ENCODE measurements at places on chromosomes 12 and 14.

DNA sequence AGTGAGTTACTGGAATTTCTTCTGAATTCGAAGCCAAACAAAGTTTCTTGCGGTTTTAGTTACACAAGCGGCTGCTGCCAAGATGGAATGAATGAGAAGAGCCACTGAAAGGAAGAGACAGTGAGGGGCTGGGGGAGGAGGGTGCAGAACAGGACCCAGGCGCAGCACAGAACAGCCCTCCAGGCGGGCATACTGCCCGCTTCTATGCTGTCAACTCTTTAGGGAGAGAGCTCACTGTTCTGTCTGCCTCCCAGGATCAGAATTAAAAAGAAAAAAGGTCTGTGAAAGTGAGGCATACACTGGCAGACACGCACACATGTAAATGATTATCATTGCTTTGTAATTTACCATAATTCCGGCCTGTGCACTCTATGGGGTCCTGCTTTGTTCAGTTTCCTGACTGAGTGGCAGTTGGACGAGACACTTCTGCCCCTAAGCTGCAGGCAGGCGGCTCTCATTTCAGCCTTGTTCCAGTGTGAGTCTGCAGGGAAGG lies 231.6 kb downstream of the CACNA1C start:
- DNase-seq: no peak

DNA sequence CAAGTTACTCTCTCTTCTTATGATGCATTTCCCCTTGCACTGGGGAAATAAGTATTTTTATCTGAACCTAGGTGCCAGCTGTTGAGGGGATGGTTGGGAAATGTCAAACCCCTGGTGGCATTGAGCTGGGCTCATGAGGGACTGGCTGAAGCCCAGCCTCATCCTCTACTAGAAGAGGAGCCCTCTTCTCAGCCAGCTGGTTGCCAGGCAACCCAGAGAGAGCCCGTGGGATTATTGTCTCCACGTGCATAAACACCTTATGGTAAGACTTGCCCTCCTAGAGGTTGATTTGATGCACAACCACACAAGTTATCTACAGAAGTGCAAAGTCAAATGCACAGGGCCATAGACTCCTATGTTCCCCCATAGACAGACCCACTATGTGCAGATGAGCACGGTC lies 89.8 kb downstream of the WSCD2 start:
- DNase-seq: no peak

DNA sequence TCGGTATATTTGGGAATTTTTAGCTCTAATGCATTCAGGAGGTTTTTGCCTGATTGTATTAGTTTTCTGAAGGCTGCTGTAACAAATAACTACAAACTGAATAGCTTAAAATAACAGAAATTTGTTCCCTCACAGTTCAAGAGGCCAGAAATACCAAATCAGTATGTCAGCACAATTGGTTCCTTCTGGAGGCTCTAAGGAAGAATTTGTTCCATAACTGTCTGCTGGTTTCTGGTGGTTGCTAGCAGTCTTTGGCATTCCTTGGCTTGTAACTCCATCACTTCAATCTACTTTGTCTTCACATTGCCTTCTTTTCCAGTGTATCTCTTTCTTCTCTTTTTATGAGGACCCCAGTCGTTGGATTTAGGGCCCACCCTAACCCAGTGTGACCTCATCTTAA lies 21.3 kb downstream of the TMTC3 start:
- DNase-seq: no peak

DNA sequence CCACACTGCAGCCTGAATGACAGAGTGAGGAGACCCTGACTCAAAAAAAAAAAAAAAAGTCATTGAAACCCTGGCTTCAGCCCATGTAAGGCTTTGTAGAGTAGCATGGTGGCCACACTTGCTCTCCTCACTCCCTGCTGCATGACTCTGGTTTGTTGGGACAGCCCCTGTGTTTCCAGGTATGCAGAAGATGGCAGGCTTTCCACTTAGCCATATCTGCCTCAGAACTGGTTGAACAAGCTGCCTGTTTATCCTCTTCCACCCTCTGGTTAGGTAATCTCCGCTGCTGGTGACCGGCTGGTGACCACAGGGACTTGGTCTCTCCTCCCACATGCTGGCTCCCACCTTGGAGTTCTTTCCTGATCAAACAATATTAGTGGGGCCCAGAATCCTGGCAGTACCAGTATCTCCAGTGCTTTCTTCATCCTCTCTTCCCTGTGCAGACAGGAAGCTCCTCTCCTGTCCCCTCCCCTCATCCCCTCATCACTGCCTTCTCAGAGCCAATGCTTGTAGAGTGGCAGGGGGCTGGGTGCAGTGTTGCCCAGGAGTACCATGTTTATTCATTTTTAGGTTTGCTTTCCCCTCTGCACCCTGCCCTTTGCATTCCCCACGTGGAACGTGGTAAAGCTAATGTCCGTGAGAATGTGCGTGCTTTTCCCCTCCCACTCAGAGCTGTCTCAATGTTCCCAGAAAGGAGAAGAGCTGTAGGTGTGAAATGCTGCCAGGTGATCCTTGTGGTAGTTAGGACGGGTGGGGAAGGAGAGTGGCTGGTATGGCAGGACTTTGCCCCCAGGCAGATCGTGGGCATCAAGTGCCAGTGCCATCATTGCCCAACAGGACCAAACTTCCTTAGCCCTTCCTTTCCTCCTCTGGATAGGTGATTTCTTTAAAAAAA lies 11.3 kb downstream of the ABHD12B start:
- DNase-seq: no peak

- DNase-seq: no peak
Measured at GRCh38 chr12:82019533-82019932, 260.4 kb upstream of the PPFIA2 start.

Data from aorta (tissue), 5 donors.